Stimulated activated CD8-positive, alpha-beta memory T cell treated with anti-CD3 and anti-CD28 coated beads, Interleukin-7, amount 100 ng/mL, for 1 hour (primary cell): ENCODE measurements at places on chromosomes 1 and 21.

DNA sequence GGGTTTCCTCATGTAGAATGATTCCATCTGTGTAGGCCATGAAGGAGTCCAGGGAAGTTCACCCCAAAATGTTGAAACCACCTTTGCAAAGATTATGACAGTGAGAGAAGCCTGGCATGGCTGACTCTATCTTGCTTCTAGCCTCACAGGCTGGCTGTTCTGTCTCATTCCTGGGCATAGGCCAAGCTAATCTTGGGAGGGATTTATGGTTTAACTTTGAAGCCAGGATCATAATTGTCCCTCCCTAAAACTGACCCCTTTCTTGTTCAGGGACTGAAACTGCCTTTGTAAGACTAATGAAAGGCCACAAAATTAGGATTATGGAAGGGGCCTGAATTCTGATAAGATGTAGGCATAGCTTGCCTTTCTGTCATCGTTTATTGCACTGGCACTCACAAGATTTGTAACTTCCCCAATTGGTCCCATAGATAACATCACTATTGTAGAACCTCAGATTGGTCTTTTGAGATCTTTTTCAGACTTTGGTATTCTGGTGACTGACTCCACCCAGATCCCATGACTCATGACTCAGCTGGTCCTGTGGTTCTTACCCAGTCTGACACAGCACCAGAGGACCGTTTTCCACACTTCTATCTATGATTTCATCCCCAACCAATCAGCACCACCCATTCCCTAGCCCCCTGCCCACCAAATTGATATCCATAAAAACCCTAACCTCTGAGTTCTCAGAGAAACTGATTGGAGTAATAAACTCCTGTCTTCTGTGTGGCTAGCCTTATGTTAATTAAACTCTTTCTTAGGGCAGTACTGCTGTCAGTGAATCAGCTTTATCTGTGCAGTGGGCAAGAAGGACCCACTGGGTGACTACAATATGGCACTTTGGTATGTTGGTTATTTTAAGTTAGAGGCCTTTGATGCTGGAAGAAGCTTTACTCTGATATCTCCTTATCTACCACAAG, 13.6 kb upstream of the LAMTOR5 start:
- no peak for DNase-seq

GRCh38 chr1:119909890-119910596, 13.7 kb upstream of the ADAM30 start:
- DNase-seq, result no peak

- DNase-seq, result no peak
Measured at GRCh38 chr1:37410815-37411214, 63.6 kb upstream of the ZC3H12A start.

DNA sequence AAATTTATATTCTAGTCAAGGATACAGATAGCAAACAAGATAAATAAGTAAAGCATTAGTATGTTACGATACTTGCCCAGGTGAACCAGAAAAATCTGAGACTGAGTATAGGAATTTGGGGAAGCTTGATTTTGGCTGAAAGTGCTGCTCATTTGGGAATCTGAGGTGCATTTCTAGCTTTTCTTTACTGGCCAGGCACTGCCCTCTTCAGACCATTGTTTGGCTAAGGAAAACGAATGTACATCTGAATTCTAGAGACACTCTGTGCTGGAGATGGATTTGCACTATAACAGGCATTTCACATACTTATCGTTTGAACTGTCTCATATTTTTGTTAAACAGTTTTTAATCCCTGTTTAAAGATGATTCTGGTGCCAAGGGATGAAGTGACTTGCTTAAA, 23.4 kb downstream of the ARID1A start:
- no peak for DNase-seq

- DNase-seq, result no peak
Measured at GRCh38 chr1:186679924-186680244, 339 bp downstream of the PTGS2 start.

DNA sequence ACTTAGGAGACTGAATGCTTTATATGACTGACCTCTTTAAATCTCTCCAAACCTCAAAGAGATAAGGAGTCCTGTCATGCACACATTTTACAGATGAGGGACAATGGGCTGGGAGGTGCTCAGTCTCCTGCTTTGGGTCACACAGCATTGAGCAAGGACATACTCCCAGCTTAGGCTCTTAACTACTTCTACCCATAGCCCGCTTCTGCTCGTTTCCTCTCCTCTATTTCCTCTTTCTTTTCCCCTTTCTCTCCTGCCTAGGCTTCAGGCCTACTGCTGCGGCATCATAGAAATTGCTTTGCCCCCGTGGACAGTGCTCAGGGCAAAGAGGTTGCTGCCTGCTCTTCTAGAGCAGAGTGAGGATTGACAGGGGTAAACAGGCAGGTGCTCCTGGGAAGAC, 12.4 kb upstream of the ZNF691 start:
- no peak for DNase-seq

- DNase-seq, result no peak
Measured at GRCh38 chr1:202007304-202007703, 3.1 kb upstream of the ELF3 start.
